ENCODE measurements at places on chromosomes 2 and 18.
A peak's percentile ranks its signal among the peaks of the same experiment; 100 is the strongest.

GRCh38 chr2:109558076-109558882 is 55.5 kb downstream of the SEPTIN10 start:
- peak; percentile 47 for DNase-seq

- no peak for DNase-seq
Measured at GRCh38 chr2:226981791-226982326, 146.0 kb downstream of the RHBDD1 start.

GRCh38 chr18:62080172-62080900 is 106.5 kb downstream of the PIGN start:
- DNase-seq = no peak

DNA sequence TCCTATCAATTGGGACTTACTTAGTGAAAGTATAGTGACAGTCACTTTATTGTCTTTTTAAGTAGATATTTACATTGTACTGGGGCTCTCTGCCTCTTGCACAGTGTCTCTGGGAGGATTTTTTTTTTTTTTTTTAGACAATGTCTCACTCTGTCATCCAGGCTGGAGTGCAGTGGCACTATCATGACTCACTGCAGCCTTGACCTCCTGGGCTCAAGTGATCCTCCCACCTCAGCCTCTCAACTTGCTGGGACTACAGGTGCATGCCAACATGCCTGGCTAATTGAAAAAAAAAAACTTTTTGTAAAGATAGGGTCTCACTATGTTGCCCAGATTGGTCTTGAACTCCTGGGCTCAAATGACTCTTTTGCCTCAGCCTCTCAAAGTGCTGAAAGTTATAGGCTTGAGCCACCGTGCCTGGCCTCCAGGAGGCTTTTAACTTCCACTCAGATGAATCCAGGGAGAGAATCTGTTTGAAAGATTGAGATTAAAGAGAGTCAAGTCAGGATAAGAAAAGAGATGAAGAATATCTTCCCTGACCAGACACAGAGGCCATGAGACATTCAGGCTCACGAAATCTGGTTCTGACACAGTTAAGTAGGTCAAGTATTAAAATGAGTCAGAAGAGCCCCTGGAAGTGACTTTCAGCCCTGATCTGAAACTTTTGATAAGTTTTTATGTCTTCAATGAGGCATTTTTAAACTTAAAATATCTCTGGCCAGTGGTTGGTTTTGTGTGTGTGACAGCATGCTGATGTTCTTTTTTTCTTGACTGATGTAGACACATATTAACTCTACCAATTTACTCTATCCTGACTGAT is 18.3 kb downstream of the ARHGEF33 start:
- no peak for DNase-seq

- DNase-seq = no peak
Measured at GRCh38 chr18:59038295-59039039, 101.2 kb upstream of the SEC11C start.

DNA sequence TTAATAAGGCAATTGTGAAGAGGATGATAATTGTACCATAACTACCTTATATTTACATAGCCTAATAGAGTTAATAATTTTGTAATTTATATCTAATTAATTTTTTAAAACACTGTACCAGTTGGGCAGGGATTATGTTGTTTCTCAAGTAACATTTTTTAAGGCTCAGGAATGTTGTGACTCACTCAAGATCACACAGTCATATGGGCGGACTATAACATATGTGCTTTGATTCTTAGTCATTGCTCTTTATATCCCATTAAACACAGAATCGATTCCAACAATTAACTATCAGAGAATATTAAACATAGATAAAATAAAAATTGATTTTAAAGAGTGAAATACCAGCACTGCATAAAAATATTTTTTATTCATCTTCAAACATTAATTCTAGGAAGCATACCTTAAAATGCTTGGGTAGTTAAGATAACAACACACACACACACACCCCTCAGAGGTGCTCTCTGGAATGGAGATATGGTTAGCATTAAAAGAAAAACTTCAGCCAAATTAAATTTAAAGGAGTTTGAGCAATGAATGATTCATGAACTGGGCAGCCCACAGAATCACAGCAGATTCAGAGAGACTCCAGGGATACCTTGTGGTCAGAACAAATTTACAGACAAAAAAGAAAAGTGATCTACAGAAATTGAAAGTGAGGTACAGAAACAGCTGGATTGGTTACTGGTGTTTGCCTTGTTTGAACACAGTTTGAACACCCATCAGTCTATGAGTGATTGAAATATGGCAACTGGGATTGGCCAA is 869.4 kb upstream of the ID2 start:
- DNase-seq = no peak

GRCh38 chr2:99471654-99472599 is 17.9 kb downstream of the REV1 start:
- DNase-seq = no peak

DNA sequence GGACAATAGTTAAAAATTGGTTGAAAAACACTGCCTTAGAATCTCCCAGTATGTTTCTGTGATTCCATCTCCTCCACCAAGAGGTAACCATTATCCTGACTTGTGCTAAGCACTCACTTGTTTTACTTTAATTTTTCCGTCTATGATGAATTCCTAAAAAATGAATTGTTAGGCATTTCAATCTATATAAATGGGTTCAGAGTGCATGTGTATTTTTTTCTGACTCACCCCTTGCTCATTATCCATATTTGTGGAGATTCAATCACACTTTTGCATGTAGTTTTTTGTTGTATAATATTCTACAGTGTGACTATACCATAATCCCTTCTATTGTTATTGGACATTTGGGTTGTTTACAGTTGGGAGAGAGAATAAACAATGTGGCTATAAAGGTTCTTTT is 1.3 kb downstream of the NDUFB3 start:
- no peak for DNase-seq

DNA sequence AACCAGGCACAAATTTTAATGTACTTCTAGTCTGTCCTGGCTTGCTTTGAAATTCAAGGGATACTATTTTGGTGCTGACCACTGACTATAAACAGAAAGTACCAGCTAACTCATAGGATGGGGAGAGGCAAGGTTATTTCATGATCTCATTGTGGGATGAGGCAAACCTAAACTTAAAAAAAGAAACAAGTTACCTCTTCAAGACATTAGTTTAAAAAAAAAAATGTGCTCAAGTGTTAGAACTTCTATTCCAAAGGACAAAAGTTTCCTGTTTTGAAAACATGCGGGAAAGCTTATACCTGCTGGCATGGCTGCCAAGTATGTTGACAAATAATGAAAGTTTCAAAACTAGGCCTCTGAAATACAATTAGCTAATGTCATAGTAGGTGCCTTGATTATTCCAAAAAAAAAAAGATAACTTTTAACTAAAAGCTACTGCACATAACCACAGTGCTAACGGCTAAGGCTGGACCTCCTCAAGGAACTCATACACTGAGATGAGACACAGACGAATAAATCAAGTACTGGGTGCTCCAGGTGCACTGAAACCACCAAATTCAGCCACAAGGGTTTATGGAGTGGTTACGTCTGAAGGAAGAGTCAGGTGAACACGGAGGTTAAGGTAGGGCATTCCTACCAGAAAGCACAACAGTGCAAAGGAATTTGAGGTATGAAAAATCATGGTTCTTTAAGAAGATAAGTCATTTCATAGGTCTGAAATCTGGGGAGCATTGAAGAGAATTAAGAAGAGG is 38.1 kb downstream of the TMEM131 start:
- DNase-seq = no peak
